ENCODE measurements at places on chromosomes 1 and 21. TPM values are rescaled to one million over a fixed set of nuclear protein-coding genes. Genes with fewer than 3 reads are reported as not detected.

Gene ALG14
- total RNA-seq = 4.3 TPM

Gene MRPS6
- total RNA-seq = 54.8 TPM

Gene CDCA8
- 0.88 TPM for total RNA-seq

Gene FAM72A
- total RNA-seq = 2.0 TPM

Gene SERPINC1
- total RNA-seq = 0.35 TPM

Gene KCNJ6
- not detected for total RNA-seq

Gene GSTM3
- total RNA-seq = 46.8 TPM

Gene IGSF21
- total RNA-seq = 3.0 TPM

Gene OR2L2
- total RNA-seq = not detected

Gene C1orf116
- total RNA-seq = 0.06 TPM
